ENCODE measurements at places on chromosomes 3 and 15.

DNA sequence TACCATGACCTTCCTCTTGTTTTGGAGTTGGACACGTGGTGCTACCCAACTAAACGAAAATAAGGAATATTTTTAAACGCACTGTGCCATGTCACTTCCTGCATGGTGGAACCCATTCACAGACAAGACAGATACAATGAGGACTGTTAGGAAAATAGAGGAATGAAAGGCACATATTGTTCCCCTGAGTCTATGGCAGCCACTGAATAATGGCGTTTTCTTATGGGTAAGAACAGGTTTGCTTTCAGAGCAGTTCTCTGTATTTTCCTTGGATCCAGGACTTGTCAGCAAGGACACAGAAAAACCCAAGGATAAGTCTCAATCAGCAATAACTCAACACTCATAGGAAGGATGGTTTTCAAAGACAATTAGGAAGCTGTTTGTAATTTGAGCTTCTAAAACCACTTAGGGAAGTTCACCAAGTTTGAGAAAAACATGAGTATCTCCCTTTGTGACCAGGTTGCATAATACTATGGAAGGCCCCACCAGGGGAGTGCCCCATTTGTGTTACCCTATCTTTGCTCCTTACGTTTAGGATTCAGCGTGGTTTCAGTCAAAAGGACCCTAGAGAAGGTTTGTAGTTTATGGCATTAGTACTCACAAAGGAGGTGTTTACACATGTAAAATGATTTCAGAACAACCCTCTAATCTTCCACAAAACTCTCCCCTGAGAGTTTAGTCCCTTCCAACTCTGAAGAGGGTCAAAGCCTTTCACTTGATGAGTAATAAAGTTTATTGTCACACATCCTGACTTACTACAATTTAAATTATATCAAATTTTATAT, 487.2 kb upstream of the ATP11B start:
- no peak for DNase-seq

GRCh38 chr15:88610701-88611231, 10.4 kb upstream of the AEN start:
- DNase-seq: no peak

GRCh38 chr3:195270079-195270816, 711 bp downstream of the XXYLT1 start:
- DNase-seq: no peak

- no peak for DNase-seq
Measured at GRCh38 chr3:18223571-18223970, 201.6 kb downstream of the SATB1 start.

DNA sequence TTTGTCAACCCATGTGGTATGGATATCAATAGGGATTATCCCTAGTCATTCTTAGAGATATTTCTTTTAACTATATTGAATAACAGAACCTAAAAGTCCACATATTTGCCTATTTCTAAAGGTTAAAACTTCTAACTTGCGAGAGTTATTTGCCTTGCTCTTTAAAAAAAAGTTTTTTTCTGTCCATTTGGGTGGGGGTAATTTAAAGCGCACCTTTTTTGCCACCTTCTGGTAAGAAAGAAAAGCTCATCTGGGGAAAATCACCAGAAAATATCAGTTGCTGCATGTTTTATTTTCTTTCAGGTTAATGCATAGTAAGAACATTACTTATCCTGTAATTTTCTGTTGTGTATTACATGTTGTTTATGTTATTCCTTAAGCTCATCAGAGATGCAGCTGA, 242.0 kb upstream of the GOLGA6L4 start:
- no peak for DNase-seq

DNA sequence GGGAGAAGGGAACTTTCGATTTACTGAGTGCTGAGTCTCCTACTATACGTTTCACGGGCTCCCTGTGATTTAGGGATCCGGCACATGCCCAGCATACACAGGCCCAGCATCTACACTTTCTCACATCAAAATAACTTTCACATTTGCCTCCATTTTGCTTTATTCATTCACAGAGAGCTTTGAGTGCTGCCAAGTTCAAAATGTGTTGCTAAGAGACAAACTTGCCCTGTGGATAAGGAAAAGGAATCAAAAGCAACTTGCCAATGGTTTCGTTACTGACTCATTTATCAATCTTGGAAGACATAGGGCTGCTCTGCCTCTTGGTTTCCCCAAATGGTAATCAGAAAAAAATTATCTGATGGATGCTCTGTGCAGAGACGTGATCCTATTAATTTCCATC, 86.3 kb upstream of the LRRN1 start:
- no peak for DNase-seq

DNA sequence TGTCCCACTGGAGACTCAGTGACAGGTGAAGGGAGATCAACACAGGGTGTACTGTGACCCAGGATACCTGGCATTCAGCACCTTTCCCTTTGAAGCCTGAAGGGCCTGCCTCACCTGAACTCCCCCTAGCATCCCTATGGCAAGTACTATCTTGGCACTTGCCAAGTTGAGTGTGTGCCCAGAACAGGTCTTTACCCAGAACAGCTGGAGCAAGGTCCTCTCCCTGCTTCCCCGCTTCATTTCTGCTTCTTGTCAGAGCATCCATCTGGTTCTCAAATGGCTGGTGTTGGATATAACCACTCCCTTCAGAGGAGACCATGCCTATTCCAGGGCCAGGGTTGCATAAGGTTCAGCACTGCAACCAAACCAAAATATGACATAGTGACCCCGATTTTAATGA, 73.0 kb downstream of the FAM43A start:
- no peak for DNase-seq

DNA sequence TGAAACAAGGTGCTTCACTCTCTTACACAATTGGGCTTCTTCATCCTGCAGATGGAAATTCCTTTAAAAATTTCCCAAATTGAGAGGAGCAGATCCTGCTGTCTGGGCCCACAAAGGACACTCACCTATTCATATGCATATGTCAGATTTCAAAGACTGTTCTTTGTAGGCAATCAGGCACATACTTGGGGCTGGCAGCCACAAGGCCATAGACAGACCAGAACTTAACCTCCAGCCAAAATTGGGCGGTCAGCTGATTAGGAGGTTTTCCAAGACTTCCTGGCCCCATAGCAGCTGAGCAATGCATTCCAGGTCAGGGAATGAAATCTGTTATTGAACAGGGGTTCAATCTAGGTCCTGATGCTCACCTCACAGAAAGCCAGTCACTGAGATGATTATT, 15.0 kb upstream of the HPS3 start:
- DNase-seq: no peak

DNA sequence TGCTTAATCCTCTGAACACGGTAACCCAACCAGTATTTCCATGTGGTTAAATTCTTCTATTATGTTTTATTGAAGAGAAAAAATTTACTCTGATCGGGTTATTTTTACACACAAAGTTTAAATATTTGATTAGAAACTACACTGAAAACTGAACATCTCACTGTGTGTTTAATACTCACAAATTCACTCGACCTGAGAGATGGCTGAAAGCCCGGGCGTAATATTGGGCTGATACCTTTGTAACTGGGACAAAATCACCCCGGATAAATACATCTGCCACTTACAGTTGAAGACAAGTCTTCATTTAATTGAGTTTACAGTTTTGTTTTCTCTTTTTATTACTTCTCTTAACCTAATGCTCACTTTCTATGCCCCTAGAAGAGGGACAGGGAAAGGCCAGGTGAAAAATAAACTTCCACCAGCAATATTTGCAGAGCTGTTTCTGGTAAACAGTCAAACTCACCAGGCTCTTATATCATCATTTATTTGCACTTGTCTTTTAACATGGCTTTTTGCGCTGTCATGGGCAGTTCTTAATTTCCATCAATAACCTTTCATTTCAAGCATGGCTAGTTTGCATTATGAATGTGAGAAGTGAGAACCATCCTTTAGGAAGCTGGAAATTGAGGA, 145.6 kb upstream of the TMCO5A start:
- DNase-seq: no peak

- DNase-seq: peak; percentile 45
Measured at GRCh38 chr3:73868688-73869315, 244.1 kb upstream of the PDZRN3 start.
